ENCODE measurements at places on chromosomes 2 and 18.

GRCh38 chr2:190860985-190861680, 19.5 kb upstream of the GLS start:
- DNase-seq, result no peak

DNA sequence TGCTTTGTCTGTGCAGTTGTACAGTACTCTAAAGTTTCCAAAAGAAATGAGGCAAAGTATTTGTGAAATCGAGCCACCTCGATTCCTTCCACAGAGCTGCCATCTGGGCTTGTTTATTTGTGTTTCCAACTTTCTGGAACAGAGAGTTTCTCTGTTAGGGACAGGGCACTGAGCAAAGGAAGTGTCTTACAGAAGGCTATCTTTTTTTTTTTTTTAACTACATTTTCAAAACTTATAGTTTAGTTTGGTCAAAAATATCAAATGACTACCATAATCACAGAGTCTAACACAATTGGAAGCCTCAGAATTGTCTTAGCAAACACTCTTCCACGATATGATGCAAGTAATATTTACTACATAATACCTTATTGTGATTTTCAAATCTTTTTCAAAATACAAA, 796 bp downstream of the RFTN2 start:
- no peak for DNase-seq

- no peak for DNase-seq
These were observed 28.9 kb downstream of the RRM2 start for GRCh38 chr2:10151462-10151861.

GRCh38 chr18:68840554-68841263, 42.8 kb downstream of the CCDC102B start:
- DNase-seq, result no peak

DNA sequence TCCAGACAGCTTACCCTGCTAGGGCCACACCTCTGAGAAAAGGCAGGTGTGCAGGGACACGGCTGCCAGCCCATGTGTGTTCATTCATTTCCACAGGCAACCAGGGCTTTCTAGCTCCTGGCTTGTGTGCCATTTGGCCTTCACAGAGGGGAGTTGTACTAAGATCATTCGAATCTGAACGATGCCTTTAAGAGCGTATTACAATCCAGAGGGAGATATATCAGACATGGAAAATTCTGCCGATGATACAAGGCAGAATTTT, 64.2 kb upstream of the OTOF start:
- no peak for DNase-seq

DNA sequence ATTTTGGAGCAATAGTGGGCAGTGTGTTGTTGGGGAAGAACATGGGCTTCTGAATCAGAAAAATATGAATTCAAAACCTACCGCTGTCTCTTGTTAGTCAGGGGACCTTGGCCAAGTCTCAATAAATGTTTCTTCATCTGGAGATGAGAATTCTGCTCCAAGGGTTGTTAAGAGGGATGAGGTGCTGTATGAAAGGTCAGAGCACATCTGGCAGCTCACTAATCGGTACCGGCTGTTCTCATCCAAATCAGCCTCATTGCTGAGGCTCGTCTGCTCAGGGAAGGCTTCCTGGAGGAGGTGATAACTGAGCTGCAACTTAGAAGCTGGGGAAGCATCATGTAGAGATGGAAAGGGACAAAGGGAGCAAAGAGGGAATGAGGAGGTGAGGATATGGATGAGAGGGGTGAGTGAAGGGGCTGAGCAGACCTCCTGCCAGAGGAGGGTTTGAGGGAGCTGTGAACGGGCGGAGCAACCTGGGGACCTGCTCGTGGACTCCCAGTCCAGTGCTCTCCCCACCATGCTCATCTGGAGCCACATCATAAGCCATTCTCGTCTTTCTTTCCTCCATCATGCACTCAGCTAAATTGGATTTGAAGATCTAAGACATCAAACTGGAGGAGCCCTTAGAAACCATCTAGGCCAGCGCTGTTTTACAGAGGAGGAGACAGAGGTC, 47.4 kb downstream of the GREB1 start:
- no peak for DNase-seq

DNA sequence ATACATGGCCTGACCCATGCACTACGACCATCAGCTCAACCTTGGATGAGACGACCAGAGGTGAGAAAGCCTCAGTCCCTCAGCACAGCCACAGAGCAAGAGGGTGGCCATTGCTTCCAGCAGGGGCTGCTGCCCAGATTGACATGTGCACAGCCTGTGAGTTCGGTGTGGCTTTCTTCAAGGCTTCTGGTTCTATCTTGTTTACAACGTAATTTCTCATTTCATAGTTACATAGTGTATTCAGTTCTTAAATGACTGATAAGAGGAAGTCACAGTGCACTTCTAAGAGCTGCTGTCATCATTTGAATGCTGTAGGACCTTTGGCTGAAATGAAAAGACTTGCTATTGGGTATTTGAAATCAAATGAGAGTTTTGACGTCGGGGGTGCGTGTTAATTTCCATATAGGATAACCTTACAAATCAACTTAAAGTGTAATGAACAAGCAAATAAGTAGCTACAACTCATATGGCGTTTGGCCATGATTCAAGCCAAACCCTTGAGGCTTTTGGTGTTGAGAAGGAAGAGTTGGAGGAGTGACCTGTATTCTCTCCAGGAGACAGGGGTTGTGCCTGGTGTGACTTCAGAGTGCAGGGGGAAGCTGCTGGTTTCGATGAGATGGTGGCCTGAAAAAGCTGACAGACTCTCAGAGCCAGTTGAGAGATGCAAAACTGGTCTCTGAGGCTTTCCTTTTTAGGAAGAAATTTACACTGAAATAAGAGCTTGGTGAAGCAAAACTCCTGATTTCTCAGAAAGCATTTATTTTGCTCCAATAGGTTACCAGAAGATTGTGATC, 51.0 kb downstream of the TSHZ1 start:
- DNase-seq, result no peak

GRCh38 chr2:215625207-215625606, 189.3 kb upstream of the FN1 start:
- no peak for DNase-seq

DNA sequence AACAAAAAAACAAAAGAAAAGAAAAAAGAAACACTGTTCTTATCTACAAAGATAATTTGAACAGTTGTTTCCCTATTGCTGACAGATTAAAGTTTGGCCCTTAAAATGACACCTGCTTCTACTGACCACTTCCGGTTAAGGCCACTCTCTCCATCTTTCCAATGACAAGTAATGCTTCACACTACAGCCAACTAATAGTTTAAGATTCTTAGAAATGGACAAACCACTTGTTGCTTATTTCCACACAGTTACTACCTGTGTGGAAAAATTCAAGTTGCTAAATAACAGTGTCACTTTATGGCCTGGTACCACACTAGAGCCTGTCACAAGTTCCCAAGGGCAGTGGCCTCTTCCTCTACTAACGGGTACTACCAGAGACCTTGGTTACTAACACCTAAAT, 2.4 kb downstream of the TMEM185B start:
- DNase-seq, result no peak

DNA sequence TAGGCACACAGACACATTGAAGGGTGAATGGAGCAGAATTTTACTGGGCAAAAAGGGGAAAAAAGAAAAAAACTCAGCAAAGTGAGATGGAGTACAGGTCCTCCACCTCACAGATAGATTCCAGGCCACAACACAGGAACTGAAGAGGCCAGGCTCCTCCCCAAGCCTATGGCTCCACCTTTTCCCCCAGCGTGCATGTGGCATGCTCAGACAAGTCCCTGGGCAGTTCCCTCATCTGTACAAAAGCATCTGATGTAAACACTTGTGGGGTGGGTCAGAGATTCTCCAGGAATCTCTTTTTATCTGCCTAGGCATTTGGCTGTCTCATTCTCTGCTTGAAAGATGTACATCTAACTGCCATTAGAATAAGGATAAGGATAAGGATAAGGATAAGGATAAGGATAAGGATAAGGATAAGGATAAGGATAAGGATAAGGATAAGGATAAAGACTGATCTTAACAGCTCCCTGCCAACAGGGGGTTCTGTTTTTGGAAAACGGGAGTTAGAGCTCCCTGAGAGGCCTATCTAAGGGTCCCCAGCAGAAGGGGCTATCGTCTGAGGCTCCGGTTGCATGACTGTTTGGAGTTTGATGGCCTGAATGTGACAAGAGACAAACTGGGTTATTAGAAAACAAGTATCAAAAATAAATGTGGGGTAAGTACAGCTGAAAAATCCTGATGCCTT, 17.2 kb upstream of the ASXL3 start:
- DNase-seq, result peak; percentile 34

- DNase-seq, result no peak
These were observed 105.3 kb upstream of the SIX3 start for GRCh38 chr2:44836174-44836573.

GRCh38 chr2:239548965-239549595, 148.3 kb upstream of the HDAC4 start:
- no peak for DNase-seq

- no peak for DNase-seq
These were observed 12.3 kb downstream of the TOGARAM2 start for GRCh38 chr2:28993206-28993960.

DNA sequence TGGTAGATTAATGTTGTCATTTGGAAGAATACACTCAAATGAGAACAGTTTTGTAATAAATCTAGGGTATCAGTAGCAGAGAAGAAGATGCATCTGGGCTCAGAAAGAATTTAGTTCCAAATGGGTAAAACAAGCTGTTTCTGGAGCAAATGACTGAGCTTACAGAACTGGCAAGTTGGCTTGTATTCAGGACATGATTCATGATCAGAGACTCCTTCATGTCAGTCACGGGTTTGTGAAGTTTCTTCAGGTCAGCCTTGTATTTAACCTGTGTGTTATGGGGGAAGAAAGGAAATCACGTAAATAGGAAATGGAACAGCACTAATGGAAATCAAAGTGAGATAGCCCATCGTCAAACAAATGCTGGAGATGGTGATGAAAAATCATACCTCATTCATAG, 109.1 kb downstream of the RIF1 start:
- DNase-seq, result no peak

DNA sequence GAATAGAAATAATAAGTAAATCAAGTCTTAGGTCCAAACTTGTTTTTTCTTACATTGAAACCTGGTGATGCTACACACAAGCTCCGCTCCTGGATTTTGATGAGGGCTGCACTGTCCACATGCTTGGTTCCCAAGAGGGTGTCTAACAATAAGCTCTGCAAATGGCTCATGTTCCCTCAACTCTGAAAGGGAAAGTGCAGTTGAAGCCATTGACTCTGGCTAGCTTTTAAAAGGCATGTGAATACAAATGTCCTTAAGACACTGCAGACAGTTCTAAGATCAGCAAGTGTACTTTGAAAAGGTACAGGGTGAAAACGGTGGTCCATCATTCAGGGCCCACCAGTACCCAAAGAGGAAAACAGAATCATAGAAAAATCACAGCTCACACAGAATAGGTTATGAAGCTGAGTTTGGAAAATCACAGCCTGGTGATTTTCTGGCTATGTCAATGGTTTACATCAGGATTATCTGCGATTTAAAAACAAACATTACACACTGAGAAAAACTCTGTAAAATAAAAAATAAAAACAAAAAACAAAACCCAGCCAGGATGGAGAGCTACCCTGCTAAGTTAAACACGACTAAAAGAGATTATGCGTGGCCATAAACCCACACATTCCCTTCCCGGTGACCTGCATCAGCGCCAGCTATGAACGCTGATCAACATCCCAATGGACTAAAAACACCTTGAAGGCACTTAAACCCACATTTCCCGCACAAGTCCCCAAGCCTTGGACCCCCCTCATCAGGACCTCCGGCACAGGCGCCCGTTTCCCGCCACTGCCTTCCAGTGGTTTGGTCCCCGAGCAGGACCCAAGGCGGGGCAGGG, 554 bp downstream of the PFN4 start:
- no peak for DNase-seq

- no peak for DNase-seq
These were observed 311.9 kb downstream of the CCDC178 start for GRCh38 chr18:33128581-33128980.

GRCh38 chr2:206935991-206936842, 3.1 kb upstream of the CPO start:
- no peak for DNase-seq

DNA sequence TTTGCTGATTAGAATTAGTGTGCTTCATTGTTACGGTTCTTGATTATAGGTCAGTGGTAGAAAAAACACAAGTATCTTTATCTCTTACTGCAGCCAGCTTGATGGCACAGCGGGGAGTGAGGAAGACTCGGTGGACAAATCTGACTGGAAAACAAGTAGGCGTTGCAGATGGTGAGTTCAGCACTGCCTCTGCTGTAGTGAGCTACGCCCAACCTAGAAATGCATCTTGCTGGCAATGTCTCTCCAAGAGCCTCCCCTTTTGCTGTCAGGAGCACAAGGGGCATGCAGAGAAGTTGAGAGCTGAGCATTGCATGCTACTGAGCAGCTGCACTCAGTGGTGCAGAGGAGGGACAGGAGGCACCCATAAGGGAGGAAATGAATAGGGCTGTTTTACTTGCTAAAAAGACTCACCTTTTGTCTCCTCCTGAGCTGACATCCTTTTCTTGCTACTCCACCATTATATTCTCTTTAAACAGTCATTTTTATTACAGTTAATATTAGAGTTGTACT, 977.3 kb upstream of the ACVR2A start:
- DNase-seq, result no peak

- DNase-seq, result no peak
These were observed 12.9 kb upstream of the GAL3ST2 start for GRCh38 chr2:241763551-241764274.

DNA sequence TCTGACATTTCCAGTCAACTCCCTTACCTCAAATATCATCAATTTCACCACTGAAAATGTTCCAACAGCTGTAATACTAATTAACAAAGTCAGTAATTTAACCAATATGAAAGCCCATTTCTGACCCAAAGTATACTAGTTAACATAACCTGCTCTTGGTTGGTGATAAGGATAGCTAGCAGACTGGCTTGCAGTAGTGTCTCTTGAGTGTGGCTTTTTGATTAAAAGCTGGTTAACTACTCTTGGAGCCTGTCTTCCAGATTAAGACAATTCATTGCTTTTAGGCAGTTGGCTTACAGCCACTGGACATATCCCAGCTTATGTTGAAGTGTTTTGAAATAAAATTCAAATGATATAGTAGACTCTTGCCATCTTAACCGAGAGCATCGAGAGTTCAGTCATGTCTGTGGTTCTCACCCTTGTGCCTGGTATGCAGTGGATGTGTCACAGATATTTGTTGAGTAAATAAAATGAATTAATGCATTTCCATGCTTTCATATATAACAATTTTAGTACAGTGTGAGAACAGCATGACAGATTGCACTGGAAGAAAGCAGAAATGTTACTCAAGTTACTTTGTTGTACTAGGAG, 158.1 kb downstream of the TANC1 start:
- DNase-seq, result no peak

DNA sequence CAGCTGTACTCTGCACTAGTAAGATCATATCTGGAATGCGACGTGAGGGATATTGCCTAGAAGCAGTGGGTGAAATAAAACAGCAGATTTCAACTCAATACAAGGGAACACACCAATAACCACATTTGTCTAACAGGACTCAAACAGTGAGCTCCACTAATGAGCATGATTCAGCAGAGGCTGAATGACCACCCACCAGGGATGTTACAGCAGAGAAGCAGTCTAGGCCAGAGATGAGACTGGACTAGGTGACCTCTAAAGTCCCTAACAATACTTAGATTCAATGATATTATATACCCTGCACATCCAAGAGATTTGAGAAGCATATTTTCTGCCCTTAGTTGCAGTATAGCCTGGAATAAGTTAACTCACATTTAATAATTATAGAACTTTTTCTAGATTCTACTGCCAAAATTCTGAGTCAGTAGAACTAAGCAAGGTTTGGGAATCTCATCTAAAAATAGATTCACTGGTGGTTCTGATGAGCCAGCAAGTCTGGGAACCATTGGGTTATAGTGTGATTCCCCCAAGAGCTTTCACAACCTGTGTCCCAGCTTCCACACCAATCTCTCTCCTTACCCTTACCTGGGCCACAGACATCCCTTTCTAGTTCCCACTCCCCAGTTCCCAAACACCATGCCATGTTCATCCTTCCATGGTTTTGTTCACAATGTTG, 6.3 kb downstream of the THOC1 start:
- DNase-seq, result no peak

All from SK-N-SH (cell line).